Stimulated activated CD8-positive, alpha-beta memory T cell treated with anti-CD3 and anti-CD28 coated beads, Interleukin-2, amount 100 ng/mL, for 1 hour (primary cell): ENCODE measurements at places on chromosomes 7 and 10.

GRCh38 chr10:3995302-3996210 lies 210.5 kb upstream of the KLF6 start:
- DNase-seq = no peak

DNA sequence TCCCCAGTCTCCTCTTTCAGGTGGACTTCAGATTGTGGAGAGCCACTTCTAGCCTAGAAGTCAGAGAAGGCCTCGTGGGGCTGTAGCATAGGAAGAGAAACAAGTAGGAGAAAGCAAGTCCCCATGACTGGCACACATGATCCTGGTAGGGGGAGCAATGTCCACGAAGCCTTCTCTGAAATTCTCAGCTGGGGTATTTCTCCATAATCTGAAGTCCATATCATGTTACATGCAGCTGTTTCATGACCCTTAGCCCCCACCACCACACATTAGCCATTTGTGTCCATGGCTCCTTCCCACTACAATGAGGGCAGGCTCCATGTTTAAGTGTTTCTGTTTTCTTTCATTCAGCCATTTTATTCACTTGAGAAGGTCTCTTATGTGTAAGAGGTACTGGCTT lies 43.2 kb downstream of the LAMB4 start:
- DNase-seq = no peak

- no peak for DNase-seq
Observed at GRCh38 chr10:13899941-13900340, 313.2 kb downstream of the PRPF18 start.

- DNase-seq = no peak
Observed at GRCh38 chr10:124994573-124995473, 52.9 kb downstream of the ZRANB1 start.

DNA sequence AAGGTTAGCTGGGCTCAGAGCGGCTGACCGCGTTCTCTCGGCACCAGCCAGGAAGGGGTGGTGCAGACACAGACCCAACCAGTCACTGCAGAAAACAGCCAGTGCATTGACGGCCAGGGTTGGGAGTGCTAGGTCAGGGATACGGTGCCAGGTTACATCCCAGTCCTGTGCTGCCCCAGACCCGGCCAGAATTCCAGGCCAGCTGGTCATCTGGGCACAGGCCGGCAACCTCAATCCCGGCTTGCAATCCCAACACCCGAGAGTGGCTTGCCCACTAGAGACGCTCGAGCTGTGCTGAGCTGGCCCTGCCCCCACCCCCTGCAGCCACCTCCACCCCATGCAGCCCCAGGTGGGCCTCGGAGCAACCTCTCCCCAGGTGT lies 3.8 kb downstream of the PRAP1 start:
- no peak for DNase-seq
